ENCODE measurements at places on chromosomes 1 and 21.

DNA sequence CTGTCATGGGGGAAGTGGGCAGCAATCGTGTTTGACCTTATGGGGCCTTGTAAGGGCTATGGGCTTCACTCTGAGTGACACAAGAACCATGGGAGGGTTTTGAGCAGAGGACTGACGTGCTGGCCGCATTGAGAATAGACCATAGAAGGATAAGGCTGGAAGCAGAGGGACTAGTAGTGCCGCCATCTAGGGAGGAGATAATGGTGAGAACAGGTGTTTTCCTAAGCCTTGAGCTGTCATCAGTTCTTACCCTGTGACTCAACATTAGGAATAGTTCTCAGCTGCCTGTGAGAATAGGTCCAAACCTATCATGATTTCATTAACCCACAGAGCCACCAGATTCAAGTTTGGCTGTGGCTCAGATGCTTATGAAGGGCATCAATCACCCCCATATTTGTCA is 228.5 kb downstream of the CACNA1E start:
- DNase-seq: no peak

DNA sequence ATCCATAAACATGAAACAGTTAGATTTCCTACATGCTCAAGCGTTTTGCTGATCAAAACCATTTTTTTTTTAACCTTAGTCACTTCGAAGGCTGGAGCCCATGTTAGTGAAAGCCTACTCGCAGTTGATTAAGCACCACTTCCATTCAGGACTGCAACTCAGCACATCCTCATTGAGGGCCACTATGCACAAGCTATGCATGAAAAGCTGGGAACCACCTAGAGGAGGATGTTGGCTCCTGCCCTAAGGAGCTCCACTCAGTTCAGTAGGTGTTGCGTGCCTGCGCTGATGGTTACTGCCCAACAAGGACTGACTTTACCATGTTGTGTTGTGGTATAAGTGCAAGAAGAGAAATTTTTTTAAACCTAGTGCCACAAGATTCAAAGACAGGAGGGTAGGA is 181.4 kb upstream of the L1TD1 start:
- DNase-seq: no peak

- DNase-seq: no peak
These were observed 36.5 kb upstream of the RC3H1 start for GRCh38 chr1:174058624-174059023.

GRCh38 chr1:161238039-161238473 is at the start of gene NR1I3:
TSS of gene NR1I3 (minus strand) at chr1:161238203. CDS start at chr1:161236565, 1,638 bp downstream.
- no peak for DNase-seq

- DNase-seq: no peak
These were observed 159.7 kb downstream of the DISP1 start for GRCh38 chr1:222974496-222974895.

DNA sequence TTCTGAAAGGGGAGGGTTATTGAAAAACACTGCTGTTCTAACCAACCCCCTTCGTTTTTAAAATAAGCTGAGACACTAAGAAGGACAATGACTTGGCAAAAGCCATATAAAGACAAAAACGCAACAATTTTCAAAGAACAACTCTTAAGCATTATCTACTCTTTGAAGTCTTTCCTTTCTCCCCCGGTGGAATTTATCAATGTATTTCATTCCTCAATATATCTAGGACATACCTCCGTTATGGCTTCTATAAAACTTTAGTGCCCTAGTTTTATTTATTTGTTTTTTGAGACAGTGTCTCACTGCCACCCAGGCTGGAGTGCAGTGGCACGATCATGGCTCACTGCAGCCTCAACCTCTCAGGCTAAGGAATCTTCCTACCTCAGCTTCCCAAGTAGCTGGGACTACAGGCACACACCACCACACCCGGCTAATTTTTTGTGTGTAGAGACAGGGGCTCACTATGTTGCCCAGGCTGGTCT is 3.2 kb downstream of the NRDC start:
- no peak for DNase-seq

DNA sequence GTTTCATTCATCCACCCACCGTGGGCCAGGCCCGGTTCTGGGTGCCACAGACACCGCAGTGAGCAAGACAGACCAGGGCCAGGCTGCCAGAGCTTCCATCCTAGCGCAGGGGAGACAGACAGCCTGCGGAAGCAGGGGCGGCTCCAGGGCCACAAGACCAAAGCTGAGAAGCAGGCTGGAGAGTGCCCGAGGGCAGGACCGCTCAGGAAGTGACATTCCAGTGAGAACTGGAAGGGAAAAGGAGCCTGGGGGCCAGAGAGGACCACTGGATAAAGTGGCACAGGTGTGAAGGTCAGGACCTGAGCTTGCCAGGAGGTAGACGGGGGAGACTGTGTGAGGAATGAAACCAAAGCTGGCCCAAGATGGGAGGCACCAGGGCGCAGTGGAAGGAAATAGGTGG is 59.5 kb upstream of the EFHD2 start:
- no peak for DNase-seq

DNA sequence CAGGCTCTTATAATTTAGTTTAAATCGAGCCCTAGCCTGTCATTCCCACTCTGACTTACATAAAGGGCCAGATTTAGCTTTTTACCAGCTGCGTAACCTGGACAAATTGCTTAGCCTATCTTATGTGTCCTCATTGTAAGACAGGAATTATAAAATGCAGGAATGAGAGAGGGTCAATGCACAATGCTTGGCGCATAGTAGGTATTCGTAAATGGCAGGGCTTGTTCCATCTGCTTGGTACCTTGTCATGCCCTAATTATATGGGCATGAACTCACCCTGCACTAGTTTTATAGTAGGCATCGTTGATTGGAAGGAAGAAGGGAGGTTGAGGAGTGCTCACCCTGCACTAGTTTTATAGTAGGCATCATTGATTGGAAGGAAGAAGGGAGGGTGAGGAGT is 108.8 kb downstream of the GALNT2 start:
- no peak for DNase-seq

DNA sequence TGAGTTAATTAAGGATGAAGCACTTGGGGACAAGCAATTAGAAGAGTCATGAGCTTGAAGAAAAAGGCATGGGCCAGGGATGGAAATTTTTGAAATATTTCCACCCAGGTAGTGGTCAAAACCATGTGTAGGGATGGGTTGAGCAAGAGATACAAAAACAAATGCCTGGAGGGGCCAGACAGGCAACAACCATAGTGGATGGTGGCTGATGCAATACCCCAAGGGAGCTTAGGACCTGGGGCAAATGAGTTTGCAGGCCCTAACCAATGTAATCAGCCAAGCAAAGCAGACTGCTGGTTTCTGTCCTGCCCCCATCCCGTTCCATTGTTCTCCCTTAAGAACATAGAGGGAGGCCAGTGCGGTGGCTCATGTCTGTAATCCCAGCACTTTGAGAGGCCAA is 119.1 kb upstream of the FGGY start:
- DNase-seq: no peak

DNA sequence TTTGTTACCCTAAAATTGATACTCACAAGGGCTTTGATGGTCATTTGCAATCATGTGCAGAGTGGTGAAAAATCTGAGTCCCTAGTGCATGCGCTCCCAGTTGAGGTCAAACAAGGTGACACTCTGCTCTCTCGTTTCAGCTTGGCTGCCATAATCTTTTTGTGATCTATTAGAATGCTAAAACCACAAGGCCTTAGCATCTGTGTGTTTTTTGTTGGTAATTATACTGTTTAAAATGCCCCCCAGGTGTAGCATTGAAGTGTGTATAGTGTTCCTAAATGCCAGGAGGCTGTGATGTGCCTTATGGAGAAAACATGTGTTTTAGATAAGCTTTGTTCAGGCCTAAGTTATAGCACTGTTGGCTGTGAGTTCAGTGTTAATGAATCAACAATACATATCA is 89.3 kb downstream of the PLD5 start:
- no peak for DNase-seq

DNA sequence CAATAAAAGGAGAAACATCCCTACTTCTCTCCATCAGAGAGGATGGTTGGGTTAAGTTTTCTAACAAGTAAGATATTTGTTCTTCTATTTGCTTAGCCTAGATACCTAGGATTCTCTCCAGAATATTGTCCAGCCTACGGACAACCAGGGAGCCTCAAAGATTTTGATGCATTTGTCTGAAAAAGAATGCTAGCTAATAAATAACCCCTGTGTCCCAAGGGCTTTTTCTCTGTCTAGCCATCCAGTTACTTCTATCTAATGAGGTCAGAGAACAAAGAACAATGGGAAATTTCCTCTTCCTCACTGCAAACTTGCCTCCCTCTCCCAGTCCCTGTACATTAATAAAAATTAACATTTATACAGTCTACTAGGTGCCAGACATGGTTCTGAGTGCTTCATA is 810 bp downstream of the RGS5 start:
- no peak for DNase-seq

GRCh38 chr1:55927702-55928290 is 651.6 kb downstream of the PLPP3 start:
- no peak for DNase-seq

- DNase-seq: no peak
These were observed 8.7 kb upstream of the SLC25A24 start for GRCh38 chr1:108208724-108209446.

DNA sequence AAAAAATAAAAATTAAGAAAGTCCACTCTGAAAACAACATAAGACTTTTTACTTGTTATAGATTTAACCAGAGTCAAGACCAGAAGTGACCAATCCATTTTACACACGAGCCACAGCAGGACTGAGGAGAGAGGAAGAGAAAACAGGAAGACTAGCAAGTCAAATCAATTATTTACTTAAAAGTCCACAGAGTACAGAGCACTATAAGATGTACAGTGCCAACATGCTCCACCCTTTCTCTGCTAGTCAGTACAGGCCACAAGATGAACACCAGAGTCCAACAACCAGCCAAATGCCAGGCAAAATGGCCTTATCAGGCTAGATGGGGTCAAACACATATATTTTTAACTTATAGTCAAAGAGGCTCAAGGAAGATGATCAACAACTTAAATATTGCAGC is 19.5 kb downstream of the LUZP1 start:
- no peak for DNase-seq

DNA sequence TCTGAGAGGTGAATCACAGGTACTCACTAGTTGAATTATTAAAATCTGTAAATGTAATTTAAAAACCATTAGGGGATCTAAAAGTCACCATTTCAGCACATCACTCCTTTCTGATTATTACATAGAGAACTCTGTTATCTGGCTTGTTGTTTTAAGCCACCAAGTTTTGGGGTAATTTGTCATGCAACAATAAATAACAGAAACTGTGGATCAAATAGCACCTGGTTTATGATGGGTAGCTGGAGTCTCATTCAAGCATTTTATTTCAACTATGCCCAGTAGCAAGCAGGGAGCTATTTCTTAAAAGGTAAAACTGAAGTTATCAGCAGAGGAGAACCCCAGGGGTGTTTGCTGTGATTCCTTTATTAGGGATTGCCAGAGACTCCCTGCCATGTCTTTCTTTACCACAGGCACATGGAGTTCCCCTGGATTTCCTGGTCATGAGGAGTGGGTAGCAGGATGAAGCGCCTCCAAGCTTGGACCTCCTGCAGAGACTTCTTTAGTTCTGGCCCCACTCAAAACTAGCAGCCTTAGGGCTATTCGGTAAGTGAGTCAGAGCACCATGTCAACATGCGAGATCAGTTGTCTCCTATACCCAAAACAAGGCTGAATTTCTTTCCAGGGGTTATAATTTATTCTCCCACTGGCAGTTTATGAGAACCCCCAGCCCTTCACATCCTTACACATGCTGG is 179.2 kb downstream of the GIPC2 start:
- no peak for DNase-seq

GRCh38 chr1:67897270-67897949 is 64.1 kb upstream of the GNG12 start:
- DNase-seq: no peak

DNA sequence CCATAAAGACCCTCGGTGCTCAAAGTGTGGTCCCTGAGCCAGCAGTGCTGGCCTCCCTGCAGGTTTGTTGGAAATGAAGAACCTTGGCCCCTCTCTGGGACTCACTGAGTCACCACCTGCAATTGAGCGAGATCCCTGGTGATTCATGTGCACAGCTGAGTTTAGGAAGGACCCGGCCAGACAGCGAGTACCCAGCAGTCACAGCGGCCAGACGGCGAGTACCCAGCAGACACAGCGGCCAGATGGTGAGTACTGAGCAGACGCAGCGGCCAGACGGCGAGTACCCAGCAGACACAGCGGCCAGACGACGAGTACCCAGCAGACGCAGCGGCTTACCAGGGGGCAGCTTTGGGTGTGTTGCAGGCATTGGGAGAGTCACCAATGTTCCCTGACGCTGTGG is 123.8 kb downstream of the PRDM16 start:
- DNase-seq: no peak

GRCh38 chr1:17363351-17363750 is 8.6 kb upstream of the PADI6 start:
- DNase-seq: no peak

DNA sequence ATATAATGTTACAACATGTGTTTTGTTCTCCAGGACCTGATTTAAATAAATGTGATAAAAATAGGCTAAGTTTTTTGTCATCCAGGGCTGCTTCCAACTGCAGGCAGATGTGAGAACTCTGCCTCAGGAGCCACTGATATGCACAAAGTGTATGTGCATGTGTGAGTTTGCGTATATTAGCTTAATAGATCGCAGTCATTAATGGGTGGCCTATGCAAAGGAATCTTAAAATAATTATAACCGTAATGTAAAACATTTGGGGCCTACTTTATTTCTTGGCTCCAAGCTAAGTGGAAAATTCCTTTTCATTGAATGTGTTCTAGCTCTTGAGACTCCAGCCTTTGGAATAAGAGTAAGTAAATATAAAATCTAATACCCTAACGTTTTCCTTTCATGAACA is 16.8 kb downstream of the DHX9 start:
- no peak for DNase-seq

All from activated CD4-positive, alpha-beta T cell treated with anti-CD3 and anti-CD28 coated beads for 48 hours (primary cell).